Testis (tissue), 5 donors: ENCODE measurements at places on chromosomes 7 and 10. TPM values are rescaled to one million over a fixed set of nuclear protein-coding genes. Genes with fewer than 3 reads are reported as not detected.

DNA sequence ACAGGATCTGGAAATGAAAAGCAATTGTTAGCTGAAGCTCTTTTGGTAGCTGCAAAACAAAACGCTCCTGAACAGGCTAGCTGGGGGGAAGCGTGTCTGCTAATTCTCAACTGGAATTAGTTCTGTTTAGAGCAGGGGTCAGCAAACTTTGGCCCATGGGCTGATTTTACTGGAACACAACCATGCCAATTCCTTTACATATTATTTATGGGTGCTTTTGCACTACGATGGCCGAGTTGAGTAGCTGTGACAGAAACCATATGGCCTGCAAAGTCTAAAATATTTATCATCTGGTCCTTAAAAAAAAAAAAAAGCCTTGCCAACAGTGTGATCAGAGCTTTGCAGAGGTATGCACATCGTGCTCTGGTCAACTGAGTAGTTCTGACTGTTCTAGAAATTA is 108.4 kb upstream of the PDLIM1 start:
- no peaks in the 10 kb centered on the region for H3K27me3 ChIP-seq
- DNase-seq: no peak
- H3K4me1 ChIP-seq: peaks cover 3% of the 10 kb centered on the region
- H3K4me3 ChIP-seq: no peak overlapping the region
- H3K27ac ChIP-seq: no peak overlapping the region

DNA sequence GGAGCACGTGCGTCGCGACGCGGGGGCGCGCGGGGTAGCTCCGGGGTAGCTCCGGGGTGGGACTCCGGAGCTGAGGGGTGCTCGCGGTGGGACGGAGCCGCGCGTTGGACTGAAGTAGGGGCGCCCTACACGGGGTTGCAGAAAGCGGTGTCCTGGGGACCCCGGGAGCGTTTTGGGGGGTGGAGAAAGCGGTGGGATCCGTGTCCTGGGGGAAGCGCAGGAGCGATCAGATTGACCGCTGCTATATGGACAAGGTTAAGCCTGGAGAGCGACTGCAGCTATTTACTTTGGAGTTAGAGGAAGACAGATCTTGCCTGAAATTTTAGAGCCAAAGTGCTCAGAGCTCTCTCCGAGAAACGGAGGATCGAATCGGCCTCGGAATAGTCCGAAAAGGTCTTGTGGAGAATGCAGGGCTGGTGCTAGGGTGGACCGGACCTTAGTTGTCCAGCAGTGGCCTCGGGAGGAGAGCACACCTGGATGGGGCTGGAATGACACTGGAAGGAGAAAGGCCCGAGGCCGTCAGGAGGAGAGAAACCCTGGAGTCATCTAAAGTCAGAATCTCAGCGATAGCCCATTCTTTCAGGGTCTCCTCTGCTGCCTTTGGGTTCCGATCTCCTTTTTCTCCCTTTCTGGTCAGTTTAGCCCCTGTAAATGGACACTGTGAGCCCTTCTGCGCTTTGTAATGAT is 564 bp downstream of the PDSS1 start:
- H3K27me3 ChIP-seq: no peaks in the 10 kb centered on the region
- DNase-seq: no peak

GRCh38 chr7:135684136-135684535 is 21.8 kb downstream of the STMP1 start:
- H3K36me3 ChIP-seq: no peaks in the 10 kb centered on the region
- H3K4me3 ChIP-seq: no peak overlapping the region
- no peaks in the 10 kb centered on the region for H3K4me1 ChIP-seq
- H3K27ac ChIP-seq: no peak overlapping the region

GRCh38 chr7:158313931-158314330 is 273.7 kb downstream of the PTPRN2 start:
- no peak overlapping the region for H3K27ac ChIP-seq
- no peaks in the 10 kb centered on the region for H3K36me3 ChIP-seq
- DNase-seq: no peak
- no peak overlapping the region for H3K4me3 ChIP-seq
- no peaks in the 10 kb centered on the region for H3K27me3 ChIP-seq

MKI67 gene
- total RNA-seq: 7.2 TPM

DNA sequence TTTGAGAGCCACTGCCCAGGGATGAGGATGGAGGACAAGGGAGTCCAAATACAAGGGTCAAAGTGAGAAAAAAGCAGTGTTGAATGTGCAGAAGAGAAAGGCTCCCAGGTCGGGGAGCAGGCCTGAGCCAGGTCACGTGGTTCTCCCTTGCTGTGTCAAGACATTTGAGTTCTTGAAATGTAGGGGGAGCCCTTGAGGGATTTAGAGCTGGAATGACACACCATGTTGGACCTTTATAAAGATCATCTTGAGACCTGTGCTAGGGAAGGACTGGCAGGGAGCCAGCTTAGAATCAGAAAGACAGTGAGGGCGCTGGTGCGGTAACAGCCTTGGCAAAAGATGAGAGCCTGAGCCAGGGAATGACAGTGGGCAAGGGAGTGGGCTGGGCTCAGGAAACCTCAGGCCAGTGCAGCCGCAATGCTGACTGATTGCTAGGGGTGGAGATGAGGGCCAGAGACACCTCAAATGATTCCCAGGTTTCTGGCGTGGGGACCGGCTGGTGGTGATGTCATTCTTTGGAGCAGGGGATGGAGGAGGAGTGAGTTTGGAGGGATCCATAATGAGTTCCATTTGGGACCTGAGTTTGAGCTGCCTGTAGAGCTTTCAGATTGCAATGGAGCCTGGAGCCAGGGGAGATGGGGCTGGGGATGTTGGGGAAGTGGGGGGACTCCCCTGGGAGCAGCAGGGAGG is 120.1 kb downstream of the PTPN20 start:
- no peaks in the 10 kb centered on the region for H3K27me3 ChIP-seq
- H3K4me3 ChIP-seq: no peak overlapping the region
- H3K36me3 ChIP-seq: no peaks in the 10 kb centered on the region
- no peak overlapping the region for H3K27ac ChIP-seq

DNA sequence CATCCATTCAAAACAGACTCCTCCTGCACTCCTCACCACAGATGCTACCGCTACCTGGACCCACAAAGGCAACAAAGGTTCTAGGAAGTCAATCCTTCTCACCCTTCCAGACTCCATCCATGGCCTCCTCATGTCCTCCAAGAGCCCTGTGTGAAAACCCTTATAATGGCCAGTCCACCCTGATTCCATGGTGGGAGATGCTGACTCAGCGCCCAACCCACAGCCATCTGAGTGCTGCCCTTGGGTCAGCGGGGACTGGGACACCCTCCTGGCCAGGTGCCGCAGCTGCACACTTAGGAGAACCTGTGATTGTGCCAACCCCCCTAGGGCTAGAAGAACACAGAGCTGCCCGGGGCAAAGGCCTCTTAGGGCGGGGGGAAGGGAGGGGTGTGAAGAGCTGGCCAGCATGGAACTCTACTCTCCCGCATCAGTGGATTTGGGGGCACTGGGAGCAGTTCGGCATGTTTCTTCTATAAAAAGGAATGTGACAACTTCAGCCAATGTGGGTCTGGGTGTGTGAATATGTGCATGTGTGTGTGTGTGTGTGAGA is 25.4 kb downstream of the TMEM273 start:
- H3K36me3 ChIP-seq: no peaks in the 10 kb centered on the region
- no peak overlapping the region for H3K27ac ChIP-seq
- H3K4me1 ChIP-seq: no peaks in the 10 kb centered on the region
- no peaks in the 10 kb centered on the region for H3K27me3 ChIP-seq

GRCh38 chr10:73509695-73510094 is 13.9 kb upstream of the PPP3CB start:
- no peak overlapping the region for H3K4me3 ChIP-seq
- no peaks in the 10 kb centered on the region for H3K36me3 ChIP-seq
- no peaks in the 10 kb centered on the region for H3K4me1 ChIP-seq
- DNase-seq: no peak
- no peak overlapping the region for H3K27ac ChIP-seq
- no peaks in the 10 kb centered on the region for H3K27me3 ChIP-seq

DNA sequence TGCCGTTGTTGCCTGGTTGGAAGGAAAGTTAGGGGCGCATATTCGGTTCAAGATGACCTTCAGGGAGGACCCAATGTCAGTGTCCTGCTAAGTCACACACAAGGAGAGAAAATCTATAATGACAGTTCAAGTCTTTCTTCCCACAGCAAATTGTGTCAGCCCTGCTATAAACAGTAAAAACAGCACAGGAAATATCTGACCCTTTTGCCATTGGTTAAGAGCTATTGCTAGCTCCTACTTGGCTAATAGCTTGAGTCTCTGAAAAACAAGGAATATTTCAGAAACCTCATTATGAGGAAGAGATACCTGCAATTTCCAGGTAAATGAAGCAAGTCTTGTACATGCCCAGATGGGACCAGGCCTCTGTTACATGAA is 175.6 kb downstream of the SKIDA1 start:
- peaks cover 8% of the 10 kb centered on the region for H3K4me1 ChIP-seq
- no peaks in the 10 kb centered on the region for H3K27me3 ChIP-seq
- H3K27ac ChIP-seq: no peak overlapping the region
- H3K4me3 ChIP-seq: no peak overlapping the region

- DNase-seq: no peak
- no peaks in the 10 kb centered on the region for H3K27me3 ChIP-seq
- H3K36me3 ChIP-seq: no peaks in the 10 kb centered on the region
- no peak overlapping the region for H3K4me3 ChIP-seq
- no peak overlapping the region for H3K27ac ChIP-seq
Measured at GRCh38 chr10:45375716-45376231, 1.8 kb downstream of the ALOX5 start.

DNA sequence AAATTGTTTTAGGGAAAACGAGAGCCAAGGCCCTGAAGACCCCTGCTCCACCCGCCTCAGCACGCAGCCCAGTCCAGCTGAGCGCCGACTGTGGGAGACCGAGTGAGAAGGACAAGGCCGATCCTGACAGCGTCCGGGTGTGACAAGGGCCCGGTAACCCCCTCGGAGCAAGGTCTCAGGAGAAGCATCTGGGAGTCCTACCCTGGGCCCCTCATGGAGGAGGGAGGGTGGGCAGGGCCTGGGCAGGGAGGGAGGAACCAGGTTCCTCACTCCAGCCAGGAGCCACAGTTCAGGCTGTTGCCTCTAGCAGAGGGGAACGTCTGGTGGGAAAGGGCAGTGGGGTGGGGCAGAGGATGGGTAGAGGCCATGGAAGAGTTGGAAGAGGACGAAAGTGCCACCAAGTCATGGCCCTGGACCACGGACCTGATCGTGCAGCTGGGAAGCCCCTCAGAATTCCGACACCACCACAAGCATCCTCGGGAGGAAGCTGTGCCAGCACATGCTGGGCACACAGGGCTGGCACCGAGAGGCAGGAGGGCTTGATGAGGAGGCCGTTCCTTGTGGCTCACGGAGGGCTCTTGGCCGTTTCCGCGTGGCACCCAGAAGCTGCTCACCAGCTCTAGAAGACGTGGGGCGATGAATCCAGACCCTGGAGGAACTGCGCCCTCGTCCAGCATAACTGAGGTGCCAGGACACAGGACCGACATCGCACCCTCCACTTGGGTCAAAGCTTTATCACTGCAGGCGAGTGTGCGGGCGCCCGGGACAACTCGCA is 2.2 kb upstream of the KNDC1 start:
- no peaks in the 10 kb centered on the region for H3K36me3 ChIP-seq
- peaks cover 18% of the 10 kb centered on the region for H3K4me1 ChIP-seq
- no peak for DNase-seq
- no peak overlapping the region for H3K4me3 ChIP-seq
- no peaks in the 10 kb centered on the region for H3K27me3 ChIP-seq

TUBB8 gene
- 2.0 TPM for total RNA-seq

DNA sequence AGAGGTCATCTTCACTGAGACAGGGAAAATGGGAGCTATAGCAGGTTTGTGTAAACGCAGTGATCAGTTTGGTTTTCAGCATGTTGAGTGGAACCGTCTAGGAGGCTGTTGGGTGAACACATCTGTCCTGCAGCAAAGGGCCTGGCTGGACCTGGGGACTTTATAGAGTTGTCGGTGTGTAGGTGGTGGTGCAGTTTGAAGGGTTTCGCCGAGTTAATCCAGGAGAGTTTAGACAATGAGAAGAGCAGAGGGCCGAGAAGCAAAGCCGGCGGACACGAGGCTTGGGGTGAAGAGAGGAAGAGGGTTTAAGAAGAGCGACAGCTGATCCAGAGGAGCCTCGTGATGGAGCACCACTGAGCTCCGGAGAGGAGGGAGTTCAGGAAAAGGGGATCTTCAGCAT is 39.1 kb downstream of the IL15RA start:
- DNase-seq: no peak
- H3K4me1 ChIP-seq: peaks cover under 1% of the 10 kb centered on the region
- no peak overlapping the region for H3K27ac ChIP-seq
- no peaks in the 10 kb centered on the region for H3K36me3 ChIP-seq
- no peaks in the 10 kb centered on the region for H3K27me3 ChIP-seq

GRCh38 chr10:77163670-77164348 is 473.8 kb downstream of the KCNMA1 start:
- no peaks in the 10 kb centered on the region for H3K27me3 ChIP-seq
- no peak overlapping the region for H3K4me3 ChIP-seq
- H3K27ac ChIP-seq: no peak overlapping the region
- DNase-seq: no peak
- no peaks in the 10 kb centered on the region for H3K4me1 ChIP-seq

- no peak overlapping the region for H3K4me3 ChIP-seq
- no peaks in the 10 kb centered on the region for H3K27me3 ChIP-seq
- peaks cover 40% of the 10 kb centered on the region for H3K4me1 ChIP-seq
Measured at GRCh38 chr7:105354383-105354782, 34.3 kb downstream of the SRPK2 start.

GRCh38 chr7:155464183-155464582 is 6.3 kb downstream of the EN2 start:
- no peak for DNase-seq
- peaks cover 8% of the 10 kb centered on the region for H3K4me1 ChIP-seq
- H3K36me3 ChIP-seq: no peaks in the 10 kb centered on the region
- H3K4me3 ChIP-seq: no peak overlapping the region
- no peak overlapping the region for H3K27ac ChIP-seq

CDC14C gene
- total RNA-seq: 3.8 TPM

DNA sequence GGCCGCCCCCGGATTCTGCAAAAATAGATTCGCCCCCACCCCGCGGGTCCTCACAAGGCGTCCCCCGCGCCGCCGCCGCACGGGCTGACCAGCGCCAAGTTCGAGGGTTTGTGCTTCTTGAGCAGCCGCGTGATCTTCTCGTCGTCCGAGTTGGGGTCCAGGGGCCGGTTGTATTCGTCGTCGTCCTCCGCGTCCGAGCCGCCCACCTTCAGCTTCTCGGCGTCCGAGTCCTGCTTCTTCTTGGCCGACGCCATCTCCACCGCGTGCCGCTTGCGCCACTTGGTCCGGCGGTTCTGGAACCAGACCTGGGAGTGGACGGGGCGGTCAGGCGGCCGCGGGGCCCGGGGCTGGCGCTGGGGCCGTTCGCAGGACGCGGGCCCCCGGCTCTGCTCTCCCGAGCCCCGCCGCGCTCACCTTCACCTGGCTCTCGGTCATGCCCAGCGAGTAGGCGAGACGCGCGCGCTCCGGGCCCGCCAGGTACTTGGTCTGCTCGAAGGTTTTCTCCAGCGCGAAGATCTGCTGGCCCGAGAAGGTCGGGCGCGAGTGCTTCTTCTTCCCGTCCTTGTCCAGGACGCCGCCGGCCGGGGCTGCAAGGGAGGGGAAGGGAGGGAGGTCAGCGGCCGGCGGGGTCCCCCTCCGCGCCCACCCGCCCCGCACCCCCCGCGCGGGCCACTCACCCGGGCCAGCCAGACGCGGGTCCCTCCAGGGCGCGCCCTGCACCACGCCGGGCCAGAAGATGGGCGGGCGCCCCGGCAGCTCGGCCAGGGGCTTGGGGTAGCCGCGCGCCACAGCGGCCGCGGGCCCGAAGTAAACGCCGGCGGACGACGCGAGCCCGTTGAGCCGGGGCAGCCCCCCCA is 853 bp downstream of the NKX6-2 start:
- H3K36me3 ChIP-seq: no peaks in the 10 kb centered on the region
- no peaks in the 10 kb centered on the region for H3K27me3 ChIP-seq
- peaks cover 13% of the 10 kb centered on the region for H3K4me1 ChIP-seq
- H3K27ac ChIP-seq: no peak overlapping the region

PAPOLB gene
- 19.1 TPM for total RNA-seq

- no peak overlapping the region for H3K4me3 ChIP-seq
- no peak for DNase-seq
- H3K27me3 ChIP-seq: no peaks in the 10 kb centered on the region
- H3K27ac ChIP-seq: no peak overlapping the region
Measured at GRCh38 chr10:8121201-8121890, 66.9 kb downstream of the GATA3 start.

CALML5 gene
- total RNA-seq: not detected

VTI1A gene
- total RNA-seq: 63.4 TPM
